ENCODE measurements at places on chromosomes 4 and X.
A peak's percentile ranks its signal among the peaks of the same experiment; 100 is the strongest.

DNA sequence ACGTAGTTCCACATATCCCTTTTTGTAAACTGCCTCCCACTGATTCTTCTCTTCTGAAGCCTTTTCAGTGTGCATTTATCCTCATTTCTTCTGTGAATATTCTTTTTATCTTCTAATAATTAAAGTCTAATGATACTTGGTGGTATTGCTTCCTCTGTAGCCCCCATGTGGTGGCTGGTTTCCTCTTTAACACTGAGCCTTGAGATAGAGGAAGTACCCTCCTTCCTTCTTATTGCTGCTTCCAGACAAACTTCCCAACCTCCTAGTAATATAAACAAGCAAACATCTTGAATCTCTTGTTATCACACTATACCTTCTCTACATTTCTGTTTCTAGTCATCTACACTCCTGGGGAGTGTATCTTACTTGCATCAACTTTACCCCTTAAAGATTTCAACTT lies 310.5 kb upstream of the GIMD1 start:
- H3K27ac ChIP-seq: no peak overlapping the region
- no peaks in the 10 kb centered on the region for H3K4me1 ChIP-seq
- no peak for DNase-seq
- no peak overlapping the region for H3K4me3 ChIP-seq

GRCh38 chrX:144722307-144722706 lies 525.0 kb upstream of the SPANXN1 start:
- no peaks in the 10 kb centered on the region for H3K36me3 ChIP-seq
- no peak overlapping the region for H3K27ac ChIP-seq
- H3K27me3 ChIP-seq: no peaks in the 10 kb centered on the region
- H3K4me1 ChIP-seq: no peaks in the 10 kb centered on the region
- DNase-seq: no peak

GRCh38 chr4:63777601-63778000 lies 631.6 kb downstream of the TECRL start:
- no peaks in the 10 kb centered on the region for H3K4me1 ChIP-seq
- H3K36me3 ChIP-seq: no peaks in the 10 kb centered on the region
- no peak overlapping the region for H3K27ac ChIP-seq
- DNase-seq: no peak
- no peak overlapping the region for H3K4me3 ChIP-seq
- no peaks in the 10 kb centered on the region for H3K27me3 ChIP-seq

DNA sequence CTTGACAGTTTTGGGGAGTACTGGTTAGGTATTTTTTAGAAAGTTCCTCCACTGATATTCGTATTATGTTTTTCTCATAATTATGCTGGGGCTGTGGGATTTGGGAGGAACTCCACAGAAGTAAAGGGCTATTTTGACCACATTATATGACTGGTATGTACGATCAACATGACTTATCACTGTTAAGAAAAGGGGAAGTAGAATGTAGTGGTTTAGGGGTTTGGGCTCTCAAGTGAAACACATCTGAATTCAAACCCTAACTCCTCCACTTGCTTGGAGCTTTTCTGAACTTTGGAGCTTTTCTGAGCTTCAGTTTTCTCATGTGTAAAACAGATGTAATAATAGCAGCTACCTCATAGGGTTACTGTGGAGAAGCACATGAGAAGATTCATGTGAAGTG lies 96.4 kb upstream of the C1GALT1C1 start:
- H3K4me3 ChIP-seq: no peak overlapping the region
- no peak for DNase-seq

DNA sequence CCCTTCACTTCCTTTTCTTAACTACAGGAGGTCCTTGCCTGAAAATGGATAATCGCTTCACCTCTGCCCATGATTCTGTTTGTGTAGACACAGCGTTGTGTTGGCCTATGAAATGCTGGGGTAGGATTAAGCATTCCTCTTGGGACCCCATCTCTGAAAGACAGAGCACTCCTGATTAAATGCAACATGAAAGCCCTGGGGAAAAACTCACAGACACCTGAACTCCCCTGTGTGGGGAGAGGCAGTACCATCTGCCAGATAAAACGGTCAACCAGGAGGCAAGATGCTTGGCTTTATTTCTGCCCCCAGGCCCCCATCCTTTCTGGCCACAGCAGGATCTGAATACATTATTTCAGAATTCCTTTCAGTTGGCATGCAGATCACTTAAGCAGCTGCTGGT lies 1.9 kb downstream of the LGI2 start:
- no peaks in the 10 kb centered on the region for H3K36me3 ChIP-seq
- no peaks in the 10 kb centered on the region for H3K4me1 ChIP-seq
- DNase-seq: no peak
- peaks cover 49% of the 10 kb centered on the region for H3K27me3 ChIP-seq
- no peak overlapping the region for H3K27ac ChIP-seq

GRCh38 chr4:6487466-6487865 lies 15.1 kb upstream of the PPP2R2C start:
- H3K4me1 ChIP-seq: no peaks in the 10 kb centered on the region
- peaks cover 3% of the 10 kb centered on the region for H3K27me3 ChIP-seq
- H3K36me3 ChIP-seq: no peaks in the 10 kb centered on the region
- H3K4me3 ChIP-seq: no peak overlapping the region
- no peak for DNase-seq

DNA sequence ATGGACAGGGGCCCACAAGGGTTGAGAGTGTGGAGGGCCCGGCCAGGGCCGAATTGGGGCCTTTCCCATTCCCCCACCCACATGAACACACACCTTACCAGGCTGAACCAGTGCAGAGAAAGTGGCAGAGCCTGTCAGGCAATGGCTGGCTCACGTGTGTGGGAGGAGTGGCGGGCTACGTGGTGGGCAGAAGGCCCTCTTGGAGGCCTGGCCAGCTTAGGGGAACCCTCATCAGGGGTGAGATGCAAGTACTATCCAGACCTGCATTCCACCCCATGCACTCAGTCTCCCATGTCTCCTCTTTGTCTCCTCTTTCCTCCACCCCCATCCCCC lies 965 bp downstream of the TCEAL4 start:
- no peaks in the 10 kb centered on the region for H3K36me3 ChIP-seq
- no peak for DNase-seq
- peak overlapping the region; percentile 74 for H3K4me3 ChIP-seq
- H3K27me3 ChIP-seq: peaks cover 14% of the 10 kb centered on the region
- peaks cover 8% of the 10 kb centered on the region for H3K4me1 ChIP-seq
- no peak overlapping the region for H3K27ac ChIP-seq

DNA sequence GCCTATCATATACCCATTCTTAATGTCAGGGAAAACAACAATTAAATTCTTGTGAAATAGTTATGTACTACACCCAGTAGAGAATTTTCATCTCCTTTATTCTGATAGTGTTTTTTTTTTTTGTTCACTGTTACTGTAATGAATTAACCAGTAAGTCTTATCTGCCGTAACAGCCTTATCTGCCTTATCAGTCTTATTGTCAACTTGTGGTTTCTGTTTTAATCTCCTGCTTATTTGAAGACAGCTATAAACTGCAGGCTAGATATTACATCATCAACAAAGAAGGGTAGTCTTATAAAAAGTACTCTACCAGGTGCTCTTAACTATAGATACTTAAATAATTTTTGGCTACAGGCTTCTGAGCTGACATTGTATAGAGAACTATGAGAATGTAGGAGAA lies 79.5 kb downstream of the MAGEB5 start:
- H3K4me1 ChIP-seq: no peaks in the 10 kb centered on the region
- no peaks in the 10 kb centered on the region for H3K27me3 ChIP-seq
- no peaks in the 10 kb centered on the region for H3K36me3 ChIP-seq
- no peak overlapping the region for H3K4me3 ChIP-seq

GRCh38 chr4:158316264-158316663 lies 106.0 kb downstream of the TMEM144 start:
- no peak overlapping the region for H3K27ac ChIP-seq
- no peaks in the 10 kb centered on the region for H3K4me1 ChIP-seq
- no peaks in the 10 kb centered on the region for H3K27me3 ChIP-seq
- H3K4me3 ChIP-seq: no peak overlapping the region
- no peak for DNase-seq

DNA sequence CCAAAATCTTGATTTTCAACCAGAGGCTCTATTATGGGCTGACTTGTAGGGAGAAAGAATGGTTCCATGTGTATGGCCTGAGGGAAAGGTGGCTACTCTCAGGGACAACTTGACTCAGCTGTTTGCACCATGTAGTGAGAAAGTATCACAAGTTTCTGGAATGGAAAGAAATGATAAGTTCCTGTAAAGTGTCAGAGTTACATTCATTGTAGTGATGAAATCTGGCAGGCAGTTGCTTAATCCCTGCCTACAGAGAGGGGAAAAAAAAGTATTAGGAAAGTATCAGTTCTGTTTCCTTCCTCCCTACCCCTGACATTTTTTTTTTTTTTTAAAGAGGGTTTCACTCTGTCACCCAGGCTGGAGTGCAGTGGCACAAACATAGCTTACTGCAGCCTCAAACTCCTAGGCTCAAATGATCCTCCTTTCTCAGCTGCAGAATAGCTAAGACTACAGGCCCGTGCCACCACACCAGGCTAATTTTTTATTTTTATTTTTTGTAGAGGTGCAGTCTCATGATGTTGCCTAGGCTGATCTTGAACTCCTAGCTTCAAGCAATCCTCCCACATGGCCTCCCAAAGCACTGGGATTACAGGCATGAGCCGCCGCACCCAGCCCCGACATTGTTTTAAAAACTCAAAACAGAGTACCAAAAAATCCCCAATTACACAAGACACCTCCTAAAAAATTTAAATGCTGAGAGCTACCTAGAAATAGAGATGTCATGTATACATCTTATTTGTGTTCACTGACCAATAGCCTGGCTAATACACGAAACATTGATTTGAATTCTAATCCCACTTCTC lies 4.8 kb upstream of the FBXL5 start:
- H3K4me3 ChIP-seq: no peak overlapping the region
- DNase-seq: no peak
- H3K4me1 ChIP-seq: peaks cover 17% of the 10 kb centered on the region

GRCh38 chr4:32768664-32769389 lies 2048.7 kb downstream of the PCDH7 start:
- no peak for DNase-seq
- H3K27ac ChIP-seq: no peak overlapping the region
- no peaks in the 10 kb centered on the region for H3K36me3 ChIP-seq
- no peaks in the 10 kb centered on the region for H3K4me1 ChIP-seq
- no peak overlapping the region for H3K4me3 ChIP-seq
- H3K27me3 ChIP-seq: no peaks in the 10 kb centered on the region
